ENCODE measurements at places on chromosomes 7 and 10. TPM values are rescaled to one million over a fixed set of nuclear protein-coding genes. Genes with fewer than 3 reads are reported as not detected.

HEPACAM2 gene
- not detected for total RNA-seq

SYT15B gene
- total RNA-seq = 0.12 TPM

SFTPA1 gene
- total RNA-seq = not detected

CHAT gene
- 0.24 TPM for total RNA-seq

CNPY1 gene
- not detected for total RNA-seq

Measured in activated CD4-positive, alpha-beta T cell treated with anti-CD3 and anti-CD28 coated beads, Interleukin-2, amount 10 ng/mL, durations not matched to agents 24 days and 14 days (primary cell).